Kidney (tissue), 22 donors: ENCODE measurements at places on chromosomes 5 and 9.
A peak's percentile ranks its signal among the peaks of the same experiment; 100 is the strongest.

- DNase-seq, result no peak
Measured at GRCh38 chr9:89896806-89897340, 292.1 kb downstream of the GADD45G start.

DNA sequence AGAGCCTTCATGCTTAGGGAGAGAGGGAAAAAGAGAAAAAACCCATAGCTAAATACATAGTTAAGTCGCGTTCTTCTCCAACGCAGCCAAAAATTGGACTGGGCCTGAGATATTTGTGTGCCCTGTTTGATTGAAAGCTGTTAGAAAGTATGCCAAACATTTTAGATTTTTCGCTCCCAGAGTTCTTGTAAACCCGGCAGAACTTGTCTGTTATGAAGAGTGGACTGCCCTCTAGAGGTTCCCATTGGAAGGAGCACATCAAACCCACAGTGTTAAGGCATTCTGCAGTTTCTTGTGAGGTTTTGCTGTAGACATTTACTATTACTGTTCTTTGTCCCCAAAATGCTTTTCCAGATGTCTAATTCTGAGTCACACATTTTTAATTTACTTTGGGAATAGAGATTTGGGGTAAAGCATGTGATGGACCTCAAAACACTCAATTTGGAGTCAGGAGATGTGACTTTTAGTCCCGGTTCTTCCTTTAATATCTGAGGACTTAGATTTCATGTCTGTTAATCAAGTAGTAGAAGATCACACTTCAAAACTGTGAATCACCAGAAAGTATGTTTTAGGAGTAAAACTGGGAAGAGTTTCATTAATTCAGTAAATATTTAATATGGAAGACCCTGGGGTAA lies 96.6 kb downstream of the PCSK1 start:
- DNase-seq, result peak; percentile 68

DNA sequence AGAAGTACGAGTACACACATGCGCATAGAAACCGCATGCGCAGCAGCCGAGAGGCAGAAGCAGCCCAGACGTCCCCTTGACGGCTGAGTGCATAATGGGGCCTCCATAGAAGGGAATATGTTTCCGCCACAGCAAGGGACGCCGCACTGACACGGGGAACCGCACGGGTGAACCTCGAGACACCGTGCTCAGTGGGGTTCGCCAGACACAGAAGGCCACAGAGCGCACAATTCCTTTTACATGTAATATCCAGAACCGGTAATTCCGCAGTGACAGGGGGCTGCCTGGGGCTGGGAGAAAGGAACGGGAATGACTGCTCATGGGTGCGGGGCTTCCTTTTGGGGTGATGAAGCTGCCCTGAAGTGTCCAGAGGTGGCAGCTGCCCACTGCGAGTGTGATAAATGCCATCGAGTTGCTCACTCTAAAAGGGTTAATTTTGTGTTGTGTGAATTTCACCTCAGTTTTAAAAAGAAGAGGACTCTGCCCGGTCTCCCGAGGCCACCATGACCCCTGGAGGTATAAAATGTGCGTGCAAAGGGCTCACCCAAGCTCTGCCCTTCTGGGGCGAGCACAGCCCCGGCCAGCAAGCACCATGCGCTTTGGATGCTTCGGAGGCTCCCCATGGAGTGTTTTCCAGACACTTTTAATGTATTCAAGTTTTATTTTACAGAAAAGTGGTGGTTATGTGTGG lies 29.7 kb downstream of the MRPL36 start:
- peak; percentile 56 for DNase-seq

DNA sequence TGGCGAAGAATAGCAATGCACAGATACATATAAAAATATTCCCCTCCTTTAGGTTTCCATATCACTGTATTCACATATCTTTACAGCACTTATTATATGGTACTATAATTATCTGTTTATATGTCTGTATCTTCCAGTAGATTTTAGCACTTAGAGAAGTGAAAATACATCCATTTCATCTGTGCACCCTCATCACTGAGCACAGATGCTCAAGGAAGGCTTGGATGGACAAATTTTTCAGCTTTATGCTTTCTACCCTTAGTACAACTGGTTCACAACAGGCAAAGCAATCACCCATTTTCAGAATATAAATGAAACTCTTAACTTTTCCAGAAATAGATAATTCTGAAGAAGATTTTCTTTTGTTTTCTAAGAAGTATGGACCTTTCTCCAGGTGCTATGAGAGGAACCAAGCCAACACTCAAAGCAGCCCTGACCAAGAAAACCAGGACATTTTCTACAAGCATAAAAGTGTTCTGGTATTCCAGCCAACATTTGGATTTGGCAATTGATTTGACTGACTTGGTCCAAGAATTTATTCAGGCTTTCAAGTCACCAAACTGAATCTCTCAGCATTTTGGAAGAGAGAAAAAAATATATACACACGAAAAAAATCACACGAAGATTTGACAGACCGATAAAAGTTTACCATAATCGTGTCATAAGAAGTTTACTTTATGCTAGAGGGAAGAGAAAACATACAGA lies 170.2 kb upstream of the CD180 start:
- no peak for DNase-seq

DNA sequence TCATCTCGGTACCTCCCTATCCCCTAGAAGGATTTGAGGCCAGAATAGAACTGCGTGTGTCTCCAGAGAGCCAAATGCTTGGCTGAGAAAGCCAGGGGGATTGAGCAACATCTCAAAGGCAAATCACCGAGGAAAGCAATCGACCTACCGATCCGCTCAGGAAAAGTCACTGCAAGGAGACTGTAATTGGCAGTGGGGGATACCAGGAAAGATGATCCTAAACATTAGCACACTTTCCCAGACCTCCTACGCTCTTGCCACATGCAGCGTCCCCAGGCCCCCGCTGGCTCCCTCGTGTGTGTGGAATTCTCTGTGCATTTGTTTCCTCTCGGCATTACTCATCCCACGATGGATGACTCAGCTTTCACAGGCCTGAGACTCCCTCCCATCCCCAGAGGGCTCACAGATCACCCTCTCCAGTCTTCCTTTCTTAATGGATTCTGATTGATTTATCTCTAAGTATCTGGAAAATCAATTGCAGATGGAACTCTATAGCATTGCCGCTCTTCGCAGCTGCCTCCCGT lies 82.2 kb upstream of the ICE1 start:
- peak; percentile 83 for DNase-seq
